GM23338 (cell line): ENCODE measurements at places on chromosomes 6 and 20.

DNA sequence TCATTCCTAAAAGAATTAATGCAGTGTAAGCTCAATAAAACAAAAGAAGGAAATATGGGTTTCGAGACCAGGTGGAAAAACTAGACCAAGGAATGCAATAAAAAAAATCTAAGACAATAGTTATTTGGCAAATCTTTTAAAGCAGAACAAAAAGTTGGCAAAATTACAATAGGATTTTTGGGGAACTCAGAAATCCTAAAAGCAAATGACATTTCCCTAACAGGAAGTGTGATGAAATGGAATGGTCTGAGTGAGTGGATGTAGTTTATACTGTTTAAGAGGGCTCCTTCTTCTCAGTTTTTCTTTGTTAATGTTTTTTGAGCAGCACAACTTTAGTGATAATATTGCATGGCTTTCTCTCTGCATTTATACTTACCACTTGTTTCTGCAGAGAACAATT is 190.0 kb downstream of the PLCB4 start:
- DNase-seq, result no peak

DNA sequence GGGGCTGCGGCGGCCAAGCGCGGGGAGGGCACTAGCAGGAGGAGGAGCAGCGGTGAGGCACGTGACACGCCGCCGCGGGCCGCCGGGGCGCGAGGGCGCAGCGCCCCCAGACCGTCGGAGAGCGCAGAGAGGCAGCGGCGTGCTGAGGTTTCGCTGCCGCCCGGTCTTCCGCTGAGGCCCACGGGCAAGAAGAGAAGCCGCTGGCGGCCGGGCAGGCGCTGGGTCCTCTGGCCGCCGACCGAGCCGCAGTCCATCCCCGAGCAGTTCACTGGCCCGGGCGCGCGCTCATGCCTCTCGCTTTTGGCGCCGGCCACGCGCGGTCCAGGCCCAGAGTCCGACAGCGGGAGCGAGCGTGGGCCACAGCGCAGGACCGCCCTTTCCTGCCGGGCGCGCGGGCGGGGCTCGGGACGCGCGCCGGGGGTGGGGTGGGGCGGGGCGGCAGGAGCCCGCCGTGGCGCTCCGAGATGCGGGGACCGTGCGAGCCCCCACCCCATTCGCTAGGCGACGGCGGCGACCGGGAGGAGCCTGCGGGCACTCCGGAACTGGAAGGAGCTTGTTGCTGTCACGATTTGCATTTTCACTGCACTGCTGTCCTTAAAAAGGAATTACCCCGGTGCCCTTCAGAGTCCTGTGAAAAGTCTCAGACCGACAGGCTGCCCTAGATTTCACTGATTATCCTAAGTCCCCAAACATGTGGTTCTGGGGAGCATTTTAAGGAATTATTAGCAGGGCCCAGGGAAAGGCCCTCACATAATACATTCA is at the start of gene MCUR1:
MCUR1 (minus strand) TSS at position 382 of the 762 bp plus-strand sequence; CDS start at position 254, 128 bp downstream.
- DNase-seq, result peak; percentile 85

- DNase-seq, result no peak
Observed at GRCh38 chr6:35962779-35963560, 42.1 kb upstream of the SRPK1 start.

DNA sequence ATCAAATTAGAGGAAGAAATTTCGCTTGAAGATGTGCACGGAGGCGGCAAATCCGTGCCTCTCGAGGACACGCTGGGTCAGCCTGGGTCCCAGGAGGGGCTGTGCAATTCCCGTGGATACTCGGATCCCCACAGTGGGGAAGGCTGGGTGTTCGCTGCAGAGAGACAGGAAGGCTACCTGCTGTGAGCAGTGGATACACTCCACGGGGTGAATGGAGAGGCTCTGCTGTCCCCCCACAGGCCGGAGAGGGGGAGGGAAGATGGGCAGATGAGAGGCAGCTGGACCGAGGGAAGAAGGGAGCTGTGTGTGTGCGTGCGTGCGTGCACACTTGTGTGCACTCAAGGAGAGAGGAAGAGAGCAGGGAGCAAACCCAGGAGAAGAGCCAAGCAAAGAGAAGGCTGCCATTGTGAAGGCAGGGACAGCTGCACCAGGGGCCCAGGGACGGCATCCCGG is 57.3 kb downstream of the SULF2 start:
- no peak for DNase-seq

DNA sequence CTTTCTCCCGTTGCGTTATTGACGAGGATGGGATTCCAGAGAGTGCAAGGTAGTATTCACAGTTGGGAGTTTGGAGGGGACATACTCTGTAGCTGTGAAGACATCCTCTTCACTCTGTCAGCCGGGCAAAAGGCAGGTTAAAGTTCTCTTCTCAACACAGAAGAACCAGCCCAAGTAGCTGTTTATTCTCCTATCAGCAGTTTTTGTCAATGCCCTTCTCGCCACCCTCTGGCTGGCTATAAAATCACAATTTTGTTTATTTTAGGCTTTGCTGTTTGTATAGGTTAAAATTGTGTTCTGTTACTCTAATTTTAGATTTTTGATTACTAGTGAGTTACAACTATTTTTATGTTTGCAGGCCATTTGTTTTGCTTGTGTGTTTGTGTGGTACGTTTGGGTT is 37.9 kb upstream of the MAS1 start:
- DNase-seq, result peak; percentile 43
